ENCODE measurements at places on chromosomes 1 and 21. TPM values are rescaled to one million over a fixed set of nuclear protein-coding genes. Genes with fewer than 3 reads are reported as not detected.

DNA sequence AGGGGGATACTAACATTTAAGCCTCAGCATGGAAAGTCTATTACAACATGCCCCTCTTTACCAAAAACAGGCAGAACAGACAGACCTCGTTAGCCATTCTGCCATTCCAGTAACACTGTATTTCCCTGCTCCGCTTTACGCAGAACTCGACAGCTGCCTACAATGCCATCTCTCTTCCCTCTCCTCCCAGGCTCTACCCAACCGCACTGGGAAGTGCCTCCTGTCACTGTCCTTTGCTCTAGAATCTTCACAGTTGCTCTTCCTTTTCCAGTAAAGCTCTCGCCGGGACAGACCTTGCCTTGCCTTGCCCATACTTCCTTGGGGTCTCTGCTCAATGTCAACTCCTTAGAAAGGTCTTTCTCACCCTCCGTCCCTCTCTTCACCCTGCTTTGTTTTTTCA, 22.8 kb downstream of the COA6 start:
- DNase-seq: no peak

GRCh38 chr1:46133181-46133658, 791 bp upstream of the PIK3R3 start:
- DNase-seq: no peak

- DNase-seq: peak; percentile 41
Measured at GRCh38 chr1:149884433-149885338, 14.7 kb upstream of the BOLA1 start.

GRCh38 chr1:31346785-31347184, 26.1 kb downstream of the FABP3 start:
- DNase-seq: no peak

- DNase-seq: peak; percentile 62
Measured at GRCh38 chr1:47934243-47934805, 62.9 kb downstream of the TRABD2B start.

- DNase-seq: no peak
Measured at GRCh38 chr1:90704817-90705216, 12.3 kb downstream of the BARHL2 start.

GRCh38 chr1:163999131-163999530, 559.9 kb upstream of the PBX1 start:
- no peak for DNase-seq

GRCh38 chr1:165816826-165817497, 10.5 kb upstream of the UCK2 start:
- DNase-seq: no peak

DNA sequence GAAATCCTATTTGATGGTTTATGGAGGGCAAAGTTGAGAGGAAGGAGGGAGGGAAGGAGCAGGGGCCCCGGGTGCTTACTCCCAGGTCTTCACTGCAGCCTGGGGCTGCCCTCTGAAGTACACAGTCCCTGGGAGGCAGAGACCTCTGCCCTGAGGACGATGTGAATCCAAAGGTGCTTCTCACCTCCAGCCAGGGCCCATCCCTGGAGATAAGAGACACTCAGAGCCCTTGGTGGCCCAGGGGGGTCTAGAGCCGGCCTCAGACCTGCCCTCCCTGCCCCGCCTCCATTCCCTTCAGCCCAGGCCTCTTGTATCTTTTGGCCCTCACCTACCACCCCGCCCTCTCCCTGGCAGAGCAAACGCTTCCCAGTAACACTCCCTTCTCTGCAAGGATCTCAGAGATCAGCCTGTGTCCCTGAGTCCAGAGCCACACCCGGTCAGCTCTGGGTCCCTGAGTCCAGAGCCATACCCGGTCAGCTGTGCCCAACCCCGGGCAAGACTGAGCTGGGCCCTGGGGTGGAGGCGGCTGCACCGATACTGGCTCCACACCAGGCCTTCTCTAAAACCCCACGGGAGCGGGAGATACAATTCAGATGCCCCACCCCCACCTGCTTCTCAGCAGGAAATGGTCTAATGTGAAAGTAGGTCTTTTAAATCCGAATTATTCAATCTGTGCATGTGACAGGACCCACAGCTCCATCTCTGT, 3.6 kb upstream of the GNB1 start:
- DNase-seq: no peak

The DMAP1 gene
- polyA plus RNA-seq: 77.4 TPM

The CFAP141 gene
- polyA plus RNA-seq: not detected

The PRCC gene
- polyA plus RNA-seq: 116 TPM

The ILF2 gene
- 316 TPM for polyA plus RNA-seq

The FTCD gene
- polyA plus RNA-seq: 34.1 TPM
